ENCODE measurements at places on chromosomes 1 and 21.

DNA sequence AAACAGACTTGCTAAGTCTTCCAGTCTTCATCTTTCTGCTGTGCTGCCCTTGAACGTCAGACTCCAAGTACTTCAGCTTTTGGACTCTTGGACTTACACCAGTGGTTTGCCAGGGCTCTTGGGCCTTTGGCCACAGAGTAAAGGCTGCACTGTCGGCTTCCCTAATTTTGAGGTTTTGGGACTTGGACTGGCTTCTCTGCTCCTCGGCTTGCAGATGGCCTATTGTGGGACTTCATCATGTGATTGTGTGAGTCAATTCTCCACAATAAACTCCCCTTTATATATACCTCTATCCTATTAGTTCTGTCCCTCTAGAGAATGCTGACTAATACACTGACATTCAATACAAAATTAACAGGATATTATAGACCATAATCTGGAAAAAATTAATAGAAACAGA lies 628.1 kb downstream of the PLPP3 start:
- DNase-seq = no peak

DNA sequence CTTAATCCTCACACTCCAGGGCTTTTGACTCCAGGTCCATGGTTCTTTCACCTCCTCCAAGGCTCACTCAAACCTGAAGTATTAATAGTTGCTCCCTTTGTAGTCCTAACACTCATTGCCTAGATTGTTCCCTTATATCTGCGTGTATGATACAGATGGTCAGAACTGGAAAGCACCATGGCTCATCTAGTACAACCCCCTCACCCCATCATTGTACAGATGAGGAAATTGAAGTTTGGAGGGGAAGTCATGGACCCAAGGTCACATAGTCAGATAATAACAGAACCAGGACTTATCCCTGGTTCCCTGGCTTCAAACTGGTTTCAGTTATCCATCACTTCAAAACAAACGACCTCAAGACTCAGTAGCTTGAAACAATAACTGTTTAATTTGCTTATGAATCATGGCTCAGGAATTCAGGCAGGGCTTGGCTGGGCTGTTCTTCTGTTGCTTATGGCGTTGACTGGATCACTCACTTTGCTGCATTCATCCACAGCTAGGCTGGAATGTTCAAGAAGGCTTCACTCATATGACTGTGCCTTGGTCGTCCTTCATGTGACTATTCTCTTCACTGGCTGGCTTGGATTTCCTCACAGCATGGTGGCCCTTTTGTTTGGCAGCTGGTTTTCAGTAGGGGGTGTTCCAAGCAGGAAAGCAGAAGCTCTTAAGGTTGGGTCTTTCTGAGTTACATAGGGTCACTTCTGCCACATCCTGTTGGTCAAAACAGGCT lies 5.0 kb downstream of the NOS1AP start:
- no peak for DNase-seq

GRCh38 chr1:109768820-109769219 lies 5.1 kb upstream of the EPS8L3 start:
- no peak for DNase-seq

GRCh38 chr1:205983925-205984725 lies 19.1 kb downstream of the RAB7B start:
- DNase-seq = no peak

DNA sequence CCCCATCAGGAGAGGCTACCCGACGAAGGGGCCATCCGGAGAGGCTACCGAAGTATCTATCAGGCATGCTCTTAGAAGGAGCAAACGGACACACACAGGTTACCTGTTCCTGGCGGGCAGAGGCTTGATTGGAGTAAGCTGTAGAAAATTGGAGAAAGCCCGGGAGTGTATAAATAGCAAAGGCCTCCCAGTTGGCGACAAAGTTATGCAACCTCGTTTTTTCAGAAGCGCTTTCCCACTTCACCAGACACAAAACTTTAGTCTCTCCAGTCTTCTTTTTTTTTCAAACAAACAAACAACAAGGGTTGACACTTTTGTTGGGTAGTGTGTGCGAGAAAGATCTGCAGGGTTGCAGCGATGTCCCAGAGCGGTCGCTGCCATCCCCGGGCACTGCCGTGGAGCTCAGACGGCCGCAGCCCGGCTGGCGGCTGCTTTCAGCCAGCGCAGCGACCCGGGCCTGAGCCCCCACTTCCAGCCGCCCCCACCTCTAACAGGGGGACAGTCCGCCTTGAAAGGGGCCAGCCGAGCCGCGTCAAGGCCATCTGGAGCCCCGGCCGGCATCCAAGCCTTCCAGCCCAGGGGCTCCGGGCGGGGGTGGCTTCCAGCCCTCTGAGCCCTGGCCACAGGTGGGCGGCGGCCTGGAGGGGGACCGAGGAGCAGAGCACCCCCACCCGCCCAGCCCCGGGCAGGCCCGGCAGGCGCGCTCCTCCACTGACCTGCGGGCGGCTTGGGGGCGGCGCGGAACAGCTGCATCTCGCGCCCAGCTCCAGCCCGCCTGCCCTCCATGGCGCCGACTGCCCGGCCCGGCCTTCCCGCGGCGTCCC lies 616 bp downstream of the MCOLN3 start:
- no peak for DNase-seq

DNA sequence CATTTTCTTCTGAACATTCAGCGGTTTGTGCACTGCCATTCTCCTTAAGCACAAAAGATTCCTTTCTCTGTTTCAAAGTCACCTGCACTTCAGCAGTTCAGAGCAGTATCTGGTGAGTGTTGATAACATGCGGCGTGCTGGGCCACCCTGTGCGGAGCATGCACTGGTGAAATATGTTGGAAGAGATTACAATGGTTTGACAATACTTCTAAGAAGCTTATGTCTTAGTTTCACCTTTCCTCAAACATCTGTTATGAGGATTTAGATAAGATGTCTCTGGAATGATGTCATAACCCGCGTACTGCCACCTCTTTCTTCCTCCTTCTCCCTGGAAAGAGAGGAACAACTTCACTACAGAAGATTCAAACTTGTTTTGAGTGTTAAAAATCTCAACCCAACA lies 650.3 kb downstream of the AJAP1 start:
- no peak for DNase-seq

GRCh38 chr1:182229921-182230491 lies 161.6 kb downstream of the GLUL start:
- DNase-seq = no peak

DNA sequence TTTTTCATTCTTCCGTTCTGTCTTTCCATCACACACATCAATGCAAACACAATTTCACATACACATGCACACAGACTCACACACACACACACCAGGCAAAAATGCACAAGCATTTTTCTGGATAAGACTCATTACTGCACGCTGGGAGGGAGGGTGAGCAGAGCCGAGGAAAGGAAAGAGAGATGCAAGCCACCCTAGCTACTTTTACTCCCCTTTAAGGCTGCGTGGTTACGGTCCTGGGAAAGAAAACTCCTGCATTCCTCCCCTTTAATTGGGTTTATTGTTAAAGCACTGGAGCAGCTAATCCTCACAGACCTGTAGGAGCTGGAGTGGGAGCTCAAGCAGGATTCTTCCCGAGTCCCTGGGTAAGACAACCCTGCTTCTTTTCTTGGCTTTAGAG lies at the start of gene CAMK1G:
Gene CAMK1G, plus strand, starts transcription at position 307 of the 400 bp plus-strand sequence. CDS start 11,270 bp downstream, outside the sequence.
- peak; percentile 50 for DNase-seq

DNA sequence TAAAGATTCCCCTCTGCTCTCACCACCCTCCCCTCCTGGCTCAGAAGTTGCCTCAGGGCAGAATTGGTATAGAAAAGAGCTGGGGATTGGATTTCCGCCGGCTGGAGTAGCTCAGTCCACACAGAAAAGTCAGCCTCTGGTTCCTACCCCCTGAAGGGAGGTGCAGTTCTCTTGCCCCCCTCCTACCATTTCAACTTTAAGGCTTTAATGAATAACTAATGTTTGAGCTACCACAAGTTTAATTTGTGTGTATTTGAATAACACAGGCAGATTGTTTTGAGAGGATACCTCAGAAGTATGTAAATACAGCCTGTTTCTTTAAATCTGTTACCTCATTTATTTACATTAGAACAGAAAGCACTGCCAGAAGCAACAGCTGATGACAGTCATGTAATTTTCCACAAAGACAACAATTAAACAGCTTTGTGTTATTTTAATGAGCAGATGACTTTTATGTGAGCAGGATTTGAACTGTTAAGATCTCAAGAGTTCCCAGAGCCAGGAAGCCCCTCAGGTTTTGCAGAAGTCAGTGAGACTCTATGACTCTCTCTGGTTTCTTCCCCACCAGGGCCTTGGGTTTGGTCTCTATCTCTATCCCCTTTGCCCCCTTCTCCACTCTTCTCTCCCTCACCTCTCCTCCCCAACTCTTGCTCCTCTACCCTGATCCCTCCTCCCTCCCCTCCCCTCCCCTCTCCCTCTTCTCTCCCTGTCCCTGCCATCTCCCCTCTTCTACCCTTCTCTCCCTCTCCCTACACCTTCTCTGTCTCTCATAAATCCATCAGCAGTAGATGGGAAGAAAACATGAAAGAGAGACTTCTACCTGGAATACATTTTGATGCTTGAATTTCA lies 26.3 kb downstream of the DUSP10 start:
- DNase-seq = no peak

- DNase-seq = no peak
These were observed 429.3 kb upstream of the RUNX1 start for GRCh38 chr21:35478161-35479064.

DNA sequence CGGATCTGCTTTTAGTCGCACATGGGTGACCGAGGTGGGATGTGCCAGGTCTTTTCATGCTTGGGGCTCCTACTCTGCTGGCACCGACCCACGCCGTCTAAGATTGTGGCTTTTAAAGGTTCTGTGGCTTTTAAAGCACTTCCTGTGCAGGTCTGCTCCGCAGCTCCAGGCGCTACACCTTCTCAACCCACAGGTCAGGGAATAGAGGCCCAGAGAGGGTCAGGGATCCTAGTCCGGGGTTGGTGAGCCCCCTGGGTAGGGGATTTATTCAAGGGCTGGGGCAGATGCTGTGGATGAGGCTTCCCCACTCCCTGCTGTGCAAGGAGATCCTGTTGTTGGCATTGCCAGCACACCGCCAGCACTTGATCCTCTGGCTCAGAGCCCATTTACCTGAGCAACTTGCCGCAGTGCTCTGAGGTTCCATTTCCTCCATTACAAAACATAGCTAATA lies 212.8 kb upstream of the RAB4A start:
- no peak for DNase-seq

DNA sequence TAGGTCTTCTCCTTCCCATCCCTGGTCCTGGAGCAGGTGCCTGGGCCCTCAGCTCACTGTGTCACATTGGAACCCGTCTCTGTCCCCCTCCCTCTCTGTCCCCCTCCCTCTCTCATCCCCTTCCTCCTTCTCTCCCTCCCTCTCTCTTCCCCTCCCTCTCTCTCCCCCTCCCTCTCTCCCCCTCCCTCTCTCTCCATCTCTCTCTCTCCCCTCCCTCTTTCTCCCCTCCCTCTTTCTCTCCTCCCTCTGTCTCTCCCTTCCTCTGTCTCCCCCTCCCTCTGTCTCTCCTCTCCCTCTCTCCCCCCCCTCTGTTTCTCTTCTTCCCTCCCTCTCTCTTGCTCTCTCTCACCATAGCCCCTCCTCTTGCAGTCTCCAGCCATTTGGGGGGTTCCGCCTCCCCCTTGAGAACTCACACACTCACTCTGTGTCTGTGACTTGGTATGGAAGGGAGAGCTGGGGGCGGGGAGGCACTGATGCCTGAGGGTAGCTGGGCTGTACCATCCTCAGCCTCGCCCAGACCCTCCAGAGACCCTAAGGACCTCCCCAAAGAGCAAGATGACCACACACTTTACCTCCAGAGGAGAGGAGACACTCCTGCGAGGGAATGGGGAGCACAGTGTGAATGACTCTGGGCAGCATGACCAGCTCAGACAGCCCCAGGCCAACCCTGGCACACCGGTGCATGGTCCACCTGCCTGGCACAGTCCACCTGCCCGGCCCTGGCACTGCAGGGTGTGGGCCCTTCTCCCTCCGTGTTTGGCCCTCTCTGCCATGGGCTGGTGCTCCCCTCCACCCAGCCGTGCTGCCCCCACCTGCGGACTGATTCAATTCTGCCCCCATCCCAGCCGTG lies 102.8 kb upstream of the ARHGEF16 start:
- DNase-seq = no peak

DNA sequence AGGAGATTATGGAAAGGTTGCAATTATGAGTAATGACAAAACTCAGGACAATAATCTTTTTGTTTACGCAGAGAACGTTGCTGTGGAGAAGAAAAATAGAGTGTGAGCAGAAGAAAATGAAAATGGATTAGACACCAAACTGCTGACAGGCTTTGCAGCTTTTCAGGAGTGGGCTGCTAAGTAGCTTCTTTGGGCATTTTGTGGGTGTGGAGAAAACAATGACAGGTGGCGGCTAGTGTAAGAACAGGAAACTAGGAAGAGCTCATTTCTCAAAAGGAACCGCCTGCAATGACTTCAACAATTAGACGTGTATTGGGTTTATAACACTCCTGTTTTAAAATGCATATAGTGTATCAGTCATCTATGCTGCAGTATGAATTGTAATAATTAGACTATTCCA lies 18.3 kb upstream of the PALMD start:
- DNase-seq = no peak

DNA sequence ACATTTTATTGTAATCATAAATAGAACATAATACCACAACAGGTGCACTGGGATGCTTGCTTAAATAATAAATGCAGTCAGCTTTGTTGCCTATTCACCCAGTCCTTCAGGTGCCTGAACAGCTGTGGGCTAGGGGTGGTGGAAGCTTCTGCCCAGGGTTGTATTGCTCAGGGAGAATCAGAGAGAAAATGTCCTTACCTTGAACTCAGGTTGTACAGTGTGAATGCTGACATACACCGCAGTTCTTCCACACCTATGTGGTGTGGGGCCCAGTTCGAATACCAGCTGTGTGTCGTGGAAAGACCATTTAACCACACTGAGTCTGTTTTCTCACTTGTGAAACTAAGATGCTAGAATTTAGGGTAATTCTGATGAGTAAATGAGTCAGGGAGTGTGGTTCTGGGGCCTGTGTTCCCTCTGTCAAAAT lies 115.7 kb upstream of the ATP1A1 start:
- DNase-seq = no peak

DNA sequence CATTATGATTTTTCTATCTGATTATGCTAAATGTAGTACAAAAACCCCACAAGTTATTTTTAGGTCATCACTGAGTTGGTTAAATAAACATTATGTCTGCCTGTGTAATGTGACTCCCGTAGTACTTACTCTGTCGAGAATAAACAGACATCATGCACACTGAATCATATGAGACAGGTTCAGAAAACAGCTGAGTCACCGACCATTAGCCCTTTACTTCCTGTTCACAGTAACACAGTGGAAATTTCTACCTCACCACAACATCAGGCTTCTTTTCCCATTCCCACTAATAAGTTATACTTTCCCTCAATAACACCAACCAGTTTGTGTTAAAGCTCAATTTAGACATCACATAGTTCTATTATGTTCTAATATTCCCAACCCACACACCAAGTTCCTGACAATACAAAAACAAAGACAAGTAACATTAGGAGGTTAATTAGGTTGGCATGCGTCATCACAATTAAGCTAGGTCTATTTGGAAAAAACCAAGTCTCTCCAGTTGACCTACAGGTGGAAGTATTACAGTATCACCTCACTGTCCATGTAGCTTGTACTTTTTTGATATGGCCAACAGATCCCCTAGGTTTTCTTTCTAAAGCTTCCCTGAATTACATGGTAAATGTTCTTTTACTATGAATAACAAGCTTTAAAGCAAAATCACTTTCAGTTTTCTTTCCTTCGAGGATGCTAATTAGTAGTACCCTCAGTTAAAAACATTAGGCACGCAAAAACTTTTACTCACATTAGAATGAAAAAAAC lies 154.2 kb downstream of the EIF4G3 start:
- peak; percentile 92 for DNase-seq

GRCh38 chr1:2055911-2056575 lies 5.8 kb downstream of the PRKCZ start:
- DNase-seq = no peak

GRCh38 chr21:37257967-37258877 lies 8.9 kb downstream of the VPS26C start:
- no peak for DNase-seq

Data from GM04504 (cell line).